ENCODE measurements at places on chromosomes 4 and X. TPM values are rescaled to one million over a fixed set of nuclear protein-coding genes. Genes with fewer than 3 reads are reported as not detected.
A peak's percentile ranks its signal among the peaks of the same experiment; 100 is the strongest.

FIP1L1 gene
- 36.7 TPM for polyA plus RNA-seq

DNA sequence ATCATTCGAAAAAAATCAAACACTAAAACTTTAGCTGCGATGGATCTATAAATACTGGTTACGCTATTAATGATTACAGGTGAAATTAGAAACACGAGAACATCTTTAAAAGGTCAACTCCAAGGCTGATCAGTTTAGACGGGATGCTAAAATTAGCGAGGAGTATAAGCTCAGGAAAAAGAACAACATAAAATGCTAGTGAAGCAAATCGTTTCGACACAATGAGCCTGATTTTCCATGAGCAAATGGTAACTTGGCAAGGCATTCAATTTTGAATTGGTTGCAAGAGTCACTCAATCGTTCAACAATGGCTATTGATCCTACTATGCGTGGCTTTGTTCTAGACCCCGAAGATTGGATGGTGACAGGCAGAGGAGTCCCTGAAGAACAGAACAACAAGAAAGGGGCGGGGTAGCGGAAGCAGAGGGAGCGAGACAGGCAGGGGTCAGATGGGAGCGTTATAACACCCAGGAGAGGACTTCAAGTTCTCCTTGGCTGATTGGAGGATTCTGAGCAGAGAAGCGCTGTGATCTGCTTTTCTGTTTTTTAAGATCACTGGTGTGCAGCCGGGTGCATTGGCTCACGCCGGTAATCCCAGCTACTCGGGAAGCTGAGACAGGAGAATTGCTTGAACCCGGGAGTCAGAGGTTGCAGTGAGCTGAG, 146.5 kb downstream of the RBM47 start:
- no peak overlapping the region for H3K27ac ChIP-seq
- no peak for DNase-seq
- no peaks in the 10 kb centered on the region for H3K36me3 ChIP-seq
- peaks cover 9% of the 10 kb centered on the region for H3K4me1 ChIP-seq
- no peaks in the 10 kb centered on the region for H3K27me3 ChIP-seq

PPP1R2C gene
- not detected for polyA plus RNA-seq

DNA sequence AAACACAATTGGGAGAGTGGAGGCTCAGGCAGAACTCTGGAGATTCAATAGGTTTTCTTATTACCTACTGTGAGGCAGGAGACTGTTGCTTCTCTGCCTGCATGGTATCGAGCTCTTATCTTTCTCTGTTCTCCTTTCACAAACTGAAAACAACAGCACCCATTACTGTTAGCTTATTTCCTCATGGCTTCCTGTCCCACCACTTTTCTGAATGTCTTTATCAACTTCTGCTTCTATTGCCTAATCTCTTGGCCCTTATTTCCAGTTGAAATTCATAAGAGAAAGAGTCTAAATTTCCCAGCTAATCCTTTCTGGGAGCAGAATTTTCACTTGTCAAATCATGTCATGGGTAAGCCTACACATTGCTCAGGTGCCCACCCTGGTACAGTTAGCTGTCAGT, 46.8 kb upstream of the NDST3 start:
- H3K4me3 ChIP-seq = no peak overlapping the region
- DNase-seq = no peak
- no peaks in the 10 kb centered on the region for H3K36me3 ChIP-seq
- no peaks in the 10 kb centered on the region for H3K27me3 ChIP-seq
- no peak overlapping the region for H3K27ac ChIP-seq

- no peaks in the 10 kb centered on the region for H3K27me3 ChIP-seq
- H3K4me1 ChIP-seq = peaks cover 9% of the 10 kb centered on the region
- H3K4me3 ChIP-seq = no peak overlapping the region
- DNase-seq = no peak
These were observed 38.6 kb downstream of the PJA1 start for GRCh38 chrX:69126642-69127041.

SLC25A5 gene
- 608 TPM for polyA plus RNA-seq

GRCh38 chr4:61619528-61619927, 419.4 kb downstream of the ADGRL3 start:
- H3K27ac ChIP-seq = no peak overlapping the region
- no peak for DNase-seq
- no peaks in the 10 kb centered on the region for H3K4me1 ChIP-seq
- no peaks in the 10 kb centered on the region for H3K36me3 ChIP-seq
- H3K4me3 ChIP-seq = no peak overlapping the region

- DNase-seq = no peak
- H3K4me3 ChIP-seq = no peak overlapping the region
- H3K27me3 ChIP-seq = peaks cover 11% of the 10 kb centered on the region
- H3K27ac ChIP-seq = no peak overlapping the region
These were observed 6.8 kb upstream of the IQSEC2 start for GRCh38 chrX:53288189-53288588.

- H3K4me1 ChIP-seq = peaks cover 7% of the 10 kb centered on the region
- H3K27me3 ChIP-seq = peaks cover 8% of the 10 kb centered on the region
These were observed 77.8 kb downstream of the SORCS2 start for GRCh38 chr4:7270121-7270520.

DNA sequence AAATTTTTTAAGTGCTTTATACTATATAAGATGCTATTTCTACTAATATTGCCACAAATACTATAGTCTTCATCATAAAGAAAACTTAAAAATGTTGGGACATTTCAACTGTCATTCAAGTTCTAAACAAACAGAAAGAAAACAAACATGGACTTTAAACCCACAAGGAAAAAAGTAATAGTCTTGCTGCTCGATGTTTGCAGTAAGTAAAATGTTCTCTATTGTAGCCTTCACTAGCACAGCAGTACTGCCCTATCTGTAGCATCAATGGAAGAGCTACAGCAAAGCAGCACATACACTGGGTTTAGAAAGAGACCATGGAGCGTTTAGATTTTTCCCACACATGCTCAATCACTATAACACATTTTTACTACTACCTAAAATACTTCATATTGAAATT, 146.8 kb downstream of the KLHL13 start:
- no peak overlapping the region for H3K4me3 ChIP-seq
- DNase-seq = no peak
- H3K27ac ChIP-seq = no peak overlapping the region
- H3K36me3 ChIP-seq = no peaks in the 10 kb centered on the region

DNA sequence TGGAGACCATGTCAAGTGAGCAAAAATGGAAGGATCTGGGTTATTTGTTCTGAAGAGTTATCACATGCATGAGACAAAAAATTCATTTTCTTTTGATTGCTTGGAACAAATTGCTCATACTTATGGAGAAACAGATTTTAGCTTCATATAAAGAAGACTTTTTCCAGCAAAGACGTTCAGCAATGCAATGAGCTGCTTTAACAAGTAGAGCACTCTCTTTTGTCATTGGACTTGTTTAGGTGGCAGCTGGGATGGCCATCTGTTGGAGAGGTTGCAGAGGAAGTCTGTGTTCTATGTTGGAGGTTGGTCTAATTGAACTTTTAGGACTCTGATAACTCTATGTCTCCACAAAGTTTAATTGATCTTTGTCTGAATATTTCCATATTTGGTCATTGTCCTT, 19.9 kb upstream of the CEP135 start:
- no peaks in the 10 kb centered on the region for H3K27me3 ChIP-seq
- no peaks in the 10 kb centered on the region for H3K36me3 ChIP-seq
- H3K4me1 ChIP-seq = no peaks in the 10 kb centered on the region
- no peak overlapping the region for H3K27ac ChIP-seq
- DNase-seq = no peak

GRCh38 chr4:188573104-188573503, 433.9 kb downstream of the TRIML1 start:
- no peak for DNase-seq
- no peaks in the 10 kb centered on the region for H3K36me3 ChIP-seq
- no peak overlapping the region for H3K4me3 ChIP-seq
- H3K27me3 ChIP-seq = no peaks in the 10 kb centered on the region
- no peaks in the 10 kb centered on the region for H3K4me1 ChIP-seq
- H3K27ac ChIP-seq = no peak overlapping the region

SYN1 gene
- 0.07 TPM for polyA plus RNA-seq

MAGEC3 gene
- polyA plus RNA-seq = not detected

DNA sequence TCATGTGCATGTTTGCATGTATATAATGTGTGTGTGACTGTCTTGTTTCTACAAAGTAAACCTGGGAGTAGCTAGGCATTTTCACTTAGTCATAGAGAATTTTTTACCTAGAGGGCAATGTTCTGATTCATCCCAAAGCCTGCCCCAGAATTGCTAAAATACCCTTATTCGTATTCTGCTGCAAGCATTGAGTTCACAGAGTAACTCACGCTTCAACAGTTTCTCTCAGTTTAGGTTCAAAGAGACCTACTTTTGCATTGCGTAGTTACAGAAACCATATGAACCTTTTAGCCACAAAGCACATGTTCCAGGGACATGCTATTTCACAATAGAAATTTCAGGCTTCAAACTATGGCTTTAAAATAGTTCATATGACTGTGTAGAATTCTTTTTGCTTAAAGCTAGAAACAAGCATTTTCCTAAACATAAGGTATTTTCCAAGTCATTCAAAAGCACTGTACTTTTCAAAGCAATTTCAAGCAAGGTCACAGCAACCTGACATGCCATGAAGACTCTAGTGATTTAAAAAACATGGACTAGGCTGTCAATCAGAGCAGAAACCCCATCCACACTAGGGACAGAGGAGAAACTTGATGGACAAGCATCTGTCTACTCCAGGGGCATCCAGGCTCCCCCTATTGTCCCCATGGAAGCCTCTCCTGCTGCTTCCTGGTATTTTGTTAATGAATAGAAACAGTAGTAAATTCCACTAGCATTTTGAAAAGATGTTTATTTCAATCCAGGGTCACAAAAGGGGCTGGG, 81.5 kb upstream of the MAPK10 start:
- H3K27ac ChIP-seq = peak overlapping the region; percentile 94
- no peaks in the 10 kb centered on the region for H3K36me3 ChIP-seq
- DNase-seq = peak; percentile 33
- H3K27me3 ChIP-seq = no peaks in the 10 kb centered on the region
- H3K4me1 ChIP-seq = peaks cover 19% of the 10 kb centered on the region

FAAH2 gene
- 1.1 TPM for polyA plus RNA-seq

GRCh38 chrX:101385026-101385684, 836 bp downstream of the BTK start:
- H3K4me3 ChIP-seq = no peak overlapping the region
- no peak for DNase-seq
- H3K4me1 ChIP-seq = no peaks in the 10 kb centered on the region
- H3K36me3 ChIP-seq = no peaks in the 10 kb centered on the region
- H3K27ac ChIP-seq = no peak overlapping the region
- H3K27me3 ChIP-seq = no peaks in the 10 kb centered on the region

DNA sequence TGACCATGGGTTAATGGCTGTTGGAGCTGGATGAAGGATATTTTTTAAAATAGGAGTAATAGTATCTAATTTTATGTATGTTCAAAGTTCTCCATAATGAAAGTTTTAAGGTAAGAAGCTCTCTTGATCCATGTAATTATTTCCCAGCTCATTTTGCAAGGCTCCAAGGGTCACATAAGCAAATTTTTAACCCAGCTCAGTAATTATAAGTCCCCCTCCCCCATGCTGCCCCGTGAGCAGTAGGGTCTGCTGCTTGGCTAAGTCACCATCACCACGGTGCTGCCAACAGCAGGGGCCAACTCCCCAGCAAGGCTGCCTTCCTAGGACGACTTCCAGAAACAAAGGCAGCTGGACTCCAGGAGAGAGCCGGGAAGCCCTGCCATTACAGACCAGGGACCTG, 340.0 kb downstream of the FBXW7 start:
- H3K4me3 ChIP-seq = no peak overlapping the region
- H3K27me3 ChIP-seq = no peaks in the 10 kb centered on the region
- no peaks in the 10 kb centered on the region for H3K4me1 ChIP-seq
- DNase-seq = no peak
- no peak overlapping the region for H3K27ac ChIP-seq

NAA11 gene
- polyA plus RNA-seq = not detected

TLR1 gene
- polyA plus RNA-seq = 0.73 TPM

FAM241A gene
- 2.9 TPM for polyA plus RNA-seq

DNA sequence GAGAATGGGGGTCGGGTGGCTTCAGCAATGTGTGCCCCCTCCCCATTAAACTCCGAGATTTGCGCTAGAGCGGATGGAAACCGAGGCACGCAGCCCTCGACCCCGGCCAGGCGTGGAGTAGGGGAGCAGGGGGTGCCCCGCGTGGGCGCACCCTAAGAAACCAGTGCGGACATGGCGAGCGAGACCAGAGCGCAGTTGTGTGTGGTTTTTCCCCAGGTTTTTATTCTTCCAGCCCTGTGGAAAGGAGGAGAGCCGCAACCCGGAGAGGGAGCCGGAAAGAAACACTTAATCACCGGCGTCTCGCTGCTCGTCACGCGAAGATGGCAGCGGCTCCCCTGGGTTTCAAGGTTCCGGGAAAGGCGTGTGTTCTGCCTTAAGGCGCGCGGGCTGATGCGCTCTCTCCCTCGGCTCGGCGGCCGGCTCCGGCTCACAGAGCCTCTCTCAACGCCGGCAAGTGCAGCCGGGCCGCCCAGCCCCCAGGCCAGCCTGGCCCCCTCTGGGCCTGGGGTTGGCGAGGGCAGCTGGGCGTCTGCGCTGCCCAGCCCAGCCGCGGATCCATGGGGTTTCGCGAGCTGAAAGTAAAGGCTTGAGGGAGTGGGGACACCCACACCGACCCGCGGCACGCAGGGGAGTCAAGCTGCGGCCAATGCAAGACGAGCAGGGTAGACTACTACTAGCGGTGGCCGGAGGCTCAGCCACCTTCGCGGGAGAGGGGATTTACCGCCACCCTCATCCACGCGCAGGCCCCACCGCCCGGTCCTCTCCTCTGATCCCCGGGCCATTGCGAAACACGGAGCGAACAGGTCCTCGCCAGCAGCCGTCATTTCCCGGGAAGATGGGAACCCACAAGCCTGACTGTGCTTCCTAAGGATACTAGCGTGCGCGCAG, 74.0 kb upstream of the BCOR start:
- peaks cover 13% of the 10 kb centered on the region for H3K4me1 ChIP-seq
- H3K27ac ChIP-seq = no peak overlapping the region
- H3K27me3 ChIP-seq = peaks cover 50% of the 10 kb centered on the region
- H3K36me3 ChIP-seq = no peaks in the 10 kb centered on the region

DNA sequence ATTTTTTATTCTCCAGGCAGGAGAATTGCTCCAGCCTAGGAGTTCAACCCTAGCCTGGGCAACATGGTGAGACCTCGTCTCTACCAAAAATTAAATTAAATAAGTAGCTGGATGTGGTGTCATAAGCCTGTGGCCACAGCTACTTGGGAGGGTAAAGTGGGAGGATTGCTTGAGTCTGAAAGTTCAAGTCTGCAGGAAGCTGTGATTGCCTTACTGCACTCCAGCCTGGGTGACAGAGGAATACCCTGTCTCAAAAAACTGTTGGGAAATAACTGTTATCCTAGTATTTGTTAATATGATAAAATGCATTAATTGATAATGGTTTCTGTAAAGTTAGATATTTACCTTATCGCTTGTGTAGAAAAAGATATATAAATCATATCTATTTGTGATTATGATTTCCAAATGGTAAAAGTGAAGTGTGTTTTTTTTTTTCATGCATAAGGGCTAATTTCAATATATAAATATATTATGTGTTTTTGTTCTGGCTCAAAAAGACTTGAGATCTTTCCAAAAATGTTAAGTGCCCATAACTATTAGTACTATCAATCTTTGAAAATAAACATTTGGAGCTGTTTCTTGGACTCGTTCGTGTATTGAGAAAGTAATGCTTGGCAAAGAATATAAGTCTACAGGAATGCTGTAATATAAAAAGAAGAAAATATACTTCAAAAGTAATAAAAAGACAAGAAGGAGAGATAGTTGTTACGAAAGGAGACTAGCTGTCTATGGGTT, 396.6 kb downstream of the ADGRL3 start:
- no peak overlapping the region for H3K27ac ChIP-seq
- no peak overlapping the region for H3K4me3 ChIP-seq
- DNase-seq = no peak
- no peaks in the 10 kb centered on the region for H3K27me3 ChIP-seq
